ENCODE measurements at places on chromosomes 7 and 10. TPM values are rescaled to one million over a fixed set of nuclear protein-coding genes. Genes with fewer than 3 reads are reported as not detected.

The HTR5A gene
- total RNA-seq = not detected

The MAT1A gene
- total RNA-seq = not detected

The GIMAP8 gene
- 67.5 TPM for total RNA-seq

The WDFY4 gene
- total RNA-seq = 10.2 TPM

The SLIT1 gene
- 0.05 TPM for total RNA-seq

The IFIT1 gene
- 0.75 TPM for total RNA-seq

The CYP26A1 gene
- 2.1 TPM for total RNA-seq

The RBP3 gene
- total RNA-seq = not detected

The TMEM196 gene
- total RNA-seq = not detected

The CACNA2D1 gene
- total RNA-seq = 42.1 TPM

The HOGA1 gene
- total RNA-seq = 0.91 TPM

The SDK1 gene
- 3.9 TPM for total RNA-seq

The SPDYE2B gene
- not detected for total RNA-seq

The HERC4 gene
- 68.7 TPM for total RNA-seq

The LRMDA gene
- 5.1 TPM for total RNA-seq

The HGF gene
- 0.35 TPM for total RNA-seq

The SLC29A4 gene
- total RNA-seq = 5.2 TPM

The BMPER gene
- total RNA-seq = 0.32 TPM

The MMD2 gene
- total RNA-seq = not detected

The ATP5MK gene
- total RNA-seq = 407 TPM

The C10orf67 gene
- total RNA-seq = not detected

The LIPF gene
- not detected for total RNA-seq

The PIK3AP1 gene
- total RNA-seq = not detected

The NKX1-2 gene
- total RNA-seq = not detected

The EN2 gene
- total RNA-seq = not detected

The COL17A1 gene
- 1.2 TPM for total RNA-seq

The LDB1 gene
- 67.7 TPM for total RNA-seq

The TSPAN15 gene
- total RNA-seq = 100 TPM

The NKX2-3 gene
- not detected for total RNA-seq

The H2BK1 gene
- total RNA-seq = not detected

The SUN3 gene
- total RNA-seq = not detected

The TBL2 gene
- total RNA-seq = 34.8 TPM

The FAM20C gene
- 44.4 TPM for total RNA-seq

The RTKN2 gene
- total RNA-seq = 4.8 TPM

The FAM131B gene
- total RNA-seq = 1.4 TPM

The POLR3A gene
- total RNA-seq = 22.1 TPM

The SEC61G gene
- 206 TPM for total RNA-seq

The TEX36 gene
- not detected for total RNA-seq

The PAX2 gene
- total RNA-seq = not detected

The SORBS1 gene
- total RNA-seq = 3.2 TPM

The IQUB gene
- not detected for total RNA-seq

The MYL10 gene
- total RNA-seq = not detected

The NFE2L3 gene
- 28.4 TPM for total RNA-seq

The NOS3 gene
- 82.8 TPM for total RNA-seq

The EIF5AL1 gene
- 0.28 TPM for total RNA-seq

The PIK3CG gene
- total RNA-seq = 4.9 TPM

The CPA2 gene
- not detected for total RNA-seq

Data from endothelial cell of umbilical vein (primary cell).